Adipocyte (in vitro differentiated cells): ENCODE measurements at places on chromosomes 7 and 10.

- DNase-seq = no peak
These were observed 79.9 kb downstream of the FZD1 start for GRCh38 chr7:91343996-91344629.

GRCh38 chr10:62627983-62628382 lies 176.5 kb upstream of the ADO start:
- no peak for DNase-seq

DNA sequence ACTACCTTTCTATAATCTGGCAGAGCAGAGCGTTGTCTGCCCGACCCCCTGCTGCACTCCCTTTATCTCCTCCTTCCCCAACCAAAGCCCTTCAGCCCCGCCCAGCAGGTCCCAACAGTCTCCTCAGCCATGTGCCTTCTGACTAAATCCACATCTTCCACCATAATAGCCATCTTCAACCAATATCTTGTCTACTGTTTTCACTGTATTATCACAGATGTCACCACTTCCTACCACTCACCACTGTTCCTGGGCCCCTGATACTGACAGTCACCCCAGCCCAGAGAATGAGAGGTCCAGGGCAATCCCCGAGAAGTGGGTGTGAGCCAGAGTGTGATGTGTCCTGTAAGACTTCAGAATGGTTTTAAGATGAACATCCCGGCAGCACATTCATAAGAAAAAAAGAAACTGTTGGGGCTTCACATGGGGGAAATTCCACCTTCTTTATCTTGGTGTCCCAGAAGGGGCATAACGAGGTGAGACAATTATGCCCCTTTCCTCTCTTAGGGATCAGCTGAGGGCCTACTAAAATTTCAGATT lies 25.3 kb downstream of the CCDC6 start:
- DNase-seq = no peak

- peak; percentile 34 for DNase-seq
These were observed 64.3 kb downstream of the MGMT start for GRCh38 chr10:129531195-129531968.

GRCh38 chr7:23220690-23221305 lies 25.8 kb upstream of the GPNMB start:
- no peak for DNase-seq

GRCh38 chr7:78066599-78066998 lies 268.0 kb downstream of the PHTF2 start:
- DNase-seq = no peak

DNA sequence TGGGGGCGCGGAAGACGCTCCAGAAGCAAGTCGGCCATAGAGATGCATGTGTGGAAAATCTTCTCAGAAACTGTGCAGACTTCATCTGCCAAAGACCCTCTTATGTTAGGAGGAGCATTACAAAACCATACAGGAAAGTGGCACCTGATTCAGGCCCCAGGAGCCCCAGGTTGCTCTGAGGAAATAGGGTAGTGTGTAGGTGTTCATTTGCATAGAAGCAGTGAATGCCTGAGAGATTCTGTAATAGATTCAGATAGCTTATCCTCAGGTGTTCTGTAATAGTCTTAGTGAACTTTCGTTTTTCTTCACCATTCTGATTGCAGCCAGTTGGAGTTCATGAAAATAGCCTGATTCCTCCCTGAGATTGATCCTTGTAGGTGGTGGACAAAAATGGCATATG lies 106.4 kb upstream of the GJD4 start:
- DNase-seq = no peak

DNA sequence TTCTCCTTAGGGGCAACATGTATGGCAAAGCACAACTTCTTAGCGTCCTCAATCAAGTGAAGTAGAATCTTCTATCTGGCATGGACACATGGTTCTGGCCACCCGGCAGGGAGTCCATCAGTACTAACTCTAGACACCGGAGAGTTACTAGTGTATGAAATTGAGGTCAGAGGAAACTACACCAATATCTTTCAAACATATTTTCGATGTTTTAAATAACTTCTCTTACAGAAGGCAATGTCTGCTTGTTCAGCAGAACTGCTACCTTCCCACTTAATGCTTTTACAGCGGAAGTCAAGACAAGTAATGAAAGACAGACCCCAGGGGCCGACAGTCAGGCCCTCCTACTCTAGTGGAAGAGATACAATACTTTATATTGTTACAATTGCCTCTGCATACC lies 89.9 kb downstream of the RNF216 start:
- DNase-seq = no peak

DNA sequence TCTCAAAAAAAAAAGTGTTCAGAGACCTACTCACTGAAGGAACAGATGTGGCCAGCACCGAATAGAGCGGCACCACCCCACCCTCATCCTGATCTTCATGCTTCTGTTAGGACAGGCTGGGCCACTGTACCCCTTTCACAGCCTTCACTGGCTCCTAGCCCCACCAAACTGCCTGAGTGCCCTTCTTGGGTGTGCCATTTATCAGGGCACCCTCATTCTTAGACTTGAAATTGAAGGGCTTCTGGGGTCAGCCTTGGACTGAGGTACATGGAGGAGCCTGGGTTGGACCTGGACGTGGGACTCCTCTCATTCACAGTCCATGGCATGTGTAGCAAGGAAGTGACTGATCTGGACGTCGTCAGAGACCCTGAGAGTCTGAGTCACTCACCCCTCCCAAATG lies 190.3 kb downstream of the COBL start:
- DNase-seq = no peak

- DNase-seq = no peak
These were observed 34.5 kb upstream of the RHOBTB1 start for GRCh38 chr10:60978287-60979115.

DNA sequence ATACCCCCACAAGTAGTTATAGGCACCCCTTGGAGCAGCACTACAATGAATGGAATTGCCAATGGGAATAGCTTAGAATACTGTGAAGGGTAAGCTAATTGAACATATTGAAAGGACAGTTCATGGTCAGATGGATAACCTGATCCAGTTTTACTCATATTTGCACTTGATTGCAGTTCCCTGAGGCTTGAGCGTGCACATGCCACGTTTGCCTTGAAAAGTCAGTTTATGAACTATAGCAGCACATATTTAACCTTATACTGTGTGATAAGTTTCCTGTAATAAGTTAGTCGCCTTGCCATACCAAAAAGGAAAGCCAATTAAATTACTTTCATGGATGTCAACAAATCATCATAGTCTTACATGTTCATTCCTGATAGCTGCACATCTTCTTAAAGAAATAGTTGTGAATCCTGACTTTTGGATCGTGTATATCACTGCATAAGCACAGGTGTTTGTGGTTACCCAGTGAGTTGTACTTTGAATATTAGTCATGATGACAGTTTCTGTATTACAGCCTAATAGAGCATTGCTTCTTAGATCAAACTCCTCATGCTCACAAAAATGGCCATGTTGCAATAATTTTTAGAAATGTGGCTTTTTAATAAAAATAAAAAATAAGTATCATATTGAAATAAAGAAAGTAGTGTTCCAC lies 21.6 kb downstream of the DNTT start:
- no peak for DNase-seq

DNA sequence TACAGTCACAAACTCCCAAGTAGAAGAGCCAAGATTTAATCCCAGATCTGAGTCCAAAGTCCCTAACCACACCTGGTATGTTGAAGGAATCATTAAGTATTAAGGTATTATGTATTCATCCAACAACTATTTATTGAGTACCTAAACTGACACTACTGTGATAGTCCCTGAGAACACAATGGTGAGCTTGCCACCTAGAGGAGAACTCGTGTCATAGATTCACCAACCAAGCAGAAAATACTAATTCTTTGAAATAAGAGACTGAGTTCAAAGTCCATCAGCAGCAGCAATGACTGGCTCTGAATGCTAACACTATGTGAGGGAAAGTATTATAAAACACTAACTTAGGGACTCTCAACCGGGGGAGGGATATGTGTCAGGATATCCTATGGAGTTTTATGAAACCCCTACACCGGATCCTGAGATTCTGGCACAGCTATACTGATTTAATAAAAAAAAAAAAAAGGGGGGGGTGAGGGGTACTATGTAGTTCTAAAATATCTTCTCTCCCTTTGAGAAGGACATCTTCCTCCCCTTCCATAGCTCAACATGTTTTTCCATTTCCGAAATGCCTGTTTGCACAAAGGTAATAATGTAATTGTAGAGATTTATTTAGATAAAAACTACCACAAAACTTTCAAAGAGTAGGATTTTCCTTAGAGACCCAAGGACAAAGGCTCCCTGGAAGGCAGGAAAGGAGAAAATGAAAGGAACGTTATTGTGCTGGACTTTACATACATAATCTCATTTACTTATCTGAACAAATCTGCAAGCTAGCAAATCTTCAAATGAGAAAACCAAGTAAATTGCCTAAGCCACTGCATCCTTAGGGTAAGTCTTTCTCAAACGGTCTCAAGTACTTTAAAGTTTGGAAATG lies 1.6 kb downstream of the NCOA4 start:
- peak; percentile 83 for DNase-seq

DNA sequence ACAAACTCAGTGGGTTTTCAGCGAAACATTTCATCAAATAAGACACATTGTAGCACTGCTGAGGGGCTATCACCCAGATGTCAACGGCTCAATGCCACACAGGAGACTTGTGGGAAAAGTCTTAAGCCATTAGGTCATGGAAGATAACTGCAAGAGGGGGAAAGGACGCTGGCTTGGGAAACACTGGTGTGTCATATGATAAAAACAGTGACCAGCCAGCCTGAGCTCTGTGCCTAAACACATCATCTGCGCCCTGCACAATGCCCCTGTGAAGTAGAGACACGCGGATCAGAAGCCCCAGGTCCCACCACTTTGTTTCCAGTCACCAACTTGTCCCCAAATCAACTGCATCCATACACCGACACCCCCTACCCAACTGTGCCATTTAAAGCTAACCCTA lies 116.7 kb downstream of the TNS3 start:
- DNase-seq = no peak

DNA sequence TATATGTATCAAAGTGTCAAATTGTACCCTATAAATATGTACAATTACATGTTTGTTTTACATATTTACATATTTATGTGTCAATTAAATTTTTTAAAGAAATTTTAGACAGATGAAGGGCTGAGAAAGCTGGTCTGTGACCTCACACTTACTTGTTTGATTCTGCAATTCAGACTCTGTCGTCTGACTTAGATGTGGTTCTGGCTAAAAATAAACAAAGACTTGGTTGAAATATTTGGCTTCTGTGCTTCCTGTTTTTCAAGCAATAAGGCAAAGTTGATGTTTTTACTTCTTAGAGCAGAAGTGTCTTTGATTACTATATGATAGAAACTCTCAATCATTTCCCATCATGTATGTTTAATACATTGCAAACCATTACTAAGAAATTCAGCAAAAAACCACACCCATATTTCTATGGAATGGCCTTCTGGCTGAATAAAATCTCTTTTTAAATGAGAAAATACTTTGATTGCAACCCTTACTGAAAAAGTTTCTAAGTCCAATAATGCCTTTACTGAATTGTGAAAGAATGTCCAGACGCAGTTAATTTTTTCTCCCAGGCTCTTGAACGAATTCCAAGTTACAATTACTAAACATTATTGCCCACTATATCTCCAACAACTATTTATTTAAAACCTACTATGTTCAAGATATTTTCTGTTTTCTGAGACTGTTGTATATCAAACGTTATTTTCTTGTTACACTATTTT lies 59.5 kb upstream of the PRKG1 start:
- peak; percentile 74 for DNase-seq

GRCh38 chr10:131099028-131099726 lies 212.3 kb downstream of the TCERG1L start:
- no peak for DNase-seq

DNA sequence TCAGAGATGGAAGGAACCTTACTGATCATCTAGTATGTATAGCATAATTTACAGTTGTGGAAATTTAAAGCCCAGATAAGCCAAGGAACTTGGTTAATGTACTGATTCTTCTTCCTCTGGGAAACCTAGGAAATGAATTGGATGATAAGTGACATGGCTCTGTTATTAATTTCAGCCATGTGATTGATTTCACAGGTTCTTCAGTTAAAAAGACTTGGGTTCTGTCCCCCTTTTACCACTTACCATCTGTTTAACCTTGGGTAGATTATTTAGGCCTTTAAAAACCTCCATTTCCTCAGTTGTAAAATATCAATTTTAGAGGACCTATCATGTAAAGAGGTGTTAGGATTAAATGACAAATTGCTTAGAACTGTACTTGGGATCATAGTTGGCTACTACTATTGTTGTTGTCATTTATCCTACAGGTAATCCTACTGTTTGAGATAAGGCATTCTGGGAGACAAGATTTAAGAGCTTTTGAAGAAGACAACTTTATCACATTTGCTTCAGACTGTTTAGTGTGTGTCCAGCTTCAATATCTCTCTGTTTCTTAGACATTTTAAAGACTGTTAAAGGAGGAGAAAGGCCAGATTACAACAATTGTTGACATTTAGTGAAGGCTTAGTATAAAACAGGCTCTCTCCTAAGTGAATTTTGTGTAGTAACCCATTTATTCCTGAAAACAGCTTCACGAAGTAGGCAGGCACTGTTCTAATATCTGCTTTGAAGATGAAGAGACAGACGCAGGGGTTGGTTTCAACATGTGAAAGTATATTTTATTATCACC lies 997.1 kb upstream of the C7orf33 start:
- no peak for DNase-seq

DNA sequence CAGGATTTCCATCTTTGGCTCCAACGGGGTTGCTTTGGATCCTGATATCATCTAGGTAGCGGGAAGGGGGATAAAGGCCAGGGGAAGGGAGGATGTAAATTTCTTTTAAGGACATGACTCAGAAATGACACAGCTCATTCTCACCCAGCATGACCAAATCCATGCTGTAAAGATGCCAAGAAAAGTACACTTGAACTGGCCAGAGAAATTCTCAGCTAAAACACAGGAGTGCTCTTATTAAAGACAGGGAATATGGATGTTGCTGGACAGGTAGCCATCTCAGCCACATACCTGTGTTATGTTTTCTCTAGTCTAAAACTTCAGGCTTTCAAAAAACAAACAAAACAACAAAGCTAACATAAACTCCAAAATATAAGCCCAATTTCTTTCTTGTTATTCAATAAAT lies 68.3 kb downstream of the NAMPT start:
- peak; percentile 94 for DNase-seq

DNA sequence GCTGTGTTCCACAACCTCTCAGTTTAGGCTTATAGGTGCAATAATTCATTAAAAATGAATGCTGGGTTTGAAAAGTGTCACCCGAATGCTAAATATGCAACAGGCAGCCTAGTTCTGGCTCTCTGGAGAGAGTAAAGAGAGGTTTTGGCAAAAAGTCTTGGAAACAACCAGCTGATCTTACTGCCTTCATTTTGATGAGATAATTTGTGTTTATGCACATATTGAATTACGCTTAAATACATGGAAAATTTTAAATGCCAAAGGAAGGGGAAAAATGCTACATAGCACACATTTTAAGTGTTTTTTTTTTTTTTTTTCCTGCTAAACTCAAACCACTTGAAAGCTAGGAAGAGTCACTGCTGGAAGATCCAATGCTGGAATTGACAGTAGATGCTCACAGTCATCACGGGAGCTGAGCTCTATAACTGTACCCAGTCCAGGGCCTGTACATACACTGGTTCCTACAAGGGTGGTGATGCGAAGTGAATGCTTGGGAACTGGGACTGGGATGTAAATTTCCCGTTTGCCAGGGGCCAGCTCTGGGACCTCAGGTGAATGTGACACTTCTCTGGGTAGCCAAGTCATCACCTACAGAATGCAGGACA lies 151.5 kb downstream of the PFKFB3 start:
- DNase-seq = no peak

- DNase-seq = no peak
These were observed 108.6 kb downstream of the UBE2H start for GRCh38 chr7:129843978-129844840.
